ENCODE measurements at places on chromosomes 1 and 21.

- no peak for DNase-seq
These were observed 10.9 kb upstream of the CD101 start for GRCh38 chr1:116990612-116991151.

DNA sequence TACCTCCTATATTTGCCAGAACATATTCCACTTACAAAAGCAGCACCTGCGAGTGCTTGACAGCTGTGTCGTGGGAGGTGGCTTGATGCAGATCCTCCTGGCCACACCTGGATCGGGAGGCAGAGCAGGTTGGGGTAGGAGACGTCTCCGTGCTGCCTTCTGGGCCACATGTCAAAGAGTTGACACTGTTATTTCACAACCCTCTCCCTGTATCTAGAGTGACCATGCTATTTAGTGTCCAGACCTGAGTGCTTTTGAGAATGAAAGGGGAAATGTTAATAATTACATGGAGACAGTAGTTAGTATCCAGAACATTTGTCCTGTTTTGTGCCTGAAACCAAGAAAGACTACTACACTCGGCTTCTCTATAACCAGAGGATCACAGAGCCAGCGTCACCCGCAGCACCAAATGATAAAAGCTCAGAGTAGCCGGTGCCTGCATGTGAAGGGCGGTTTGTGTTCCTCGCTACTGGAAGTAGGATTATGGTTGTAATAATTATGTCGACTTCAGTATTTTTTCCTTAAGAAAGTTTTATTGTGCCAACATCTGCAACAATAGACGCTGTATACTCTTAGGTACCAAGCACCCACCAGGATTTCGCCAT lies 77.1 kb downstream of the GALNT2 start:
- no peak for DNase-seq

- DNase-seq = no peak
These were observed 83.0 kb upstream of the GADD45A start for GRCh38 chr1:67601955-67602354.

- no peak for DNase-seq
These were observed 7.3 kb upstream of the RBP7 start for GRCh38 chr1:9989773-9990172.

GRCh38 chr1:51833700-51834099 lies 44.8 kb downstream of the NRDC start:
- DNase-seq = no peak

GRCh38 chr21:35593000-35593502 lies 467.3 kb downstream of the SETD4 start:
- DNase-seq = no peak

DNA sequence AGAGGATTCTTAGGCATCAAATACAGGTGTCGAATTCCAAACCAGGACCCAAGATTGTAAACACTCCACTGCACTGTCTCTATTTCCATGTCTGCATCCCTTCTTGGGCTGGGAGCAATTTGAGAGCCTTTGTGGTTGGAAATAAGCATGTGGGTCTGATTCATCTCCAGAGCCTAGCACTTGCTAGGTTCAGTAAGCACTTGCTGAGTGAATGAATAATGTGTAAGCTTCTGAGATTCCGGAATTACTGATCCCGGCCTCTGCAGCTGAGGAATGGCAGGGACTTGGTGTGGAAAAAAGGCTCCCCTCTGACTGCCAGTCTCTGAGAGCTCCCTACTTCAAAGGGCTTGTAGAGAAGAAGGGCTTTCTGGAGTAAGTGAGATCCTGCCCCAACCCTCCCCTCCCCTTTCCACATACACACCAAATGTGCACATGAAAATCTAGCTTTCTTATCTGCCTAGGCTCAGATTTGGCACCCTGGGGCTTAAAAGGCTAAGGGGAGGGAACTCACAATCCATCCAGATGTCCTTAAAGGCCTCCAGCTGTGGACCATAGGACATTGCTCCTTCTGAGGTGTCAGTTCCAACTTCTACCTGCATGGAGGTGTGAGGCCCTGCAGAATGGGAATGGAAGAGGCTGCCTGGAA lies 39.6 kb upstream of the TRABD2B start:
- no peak for DNase-seq

DNA sequence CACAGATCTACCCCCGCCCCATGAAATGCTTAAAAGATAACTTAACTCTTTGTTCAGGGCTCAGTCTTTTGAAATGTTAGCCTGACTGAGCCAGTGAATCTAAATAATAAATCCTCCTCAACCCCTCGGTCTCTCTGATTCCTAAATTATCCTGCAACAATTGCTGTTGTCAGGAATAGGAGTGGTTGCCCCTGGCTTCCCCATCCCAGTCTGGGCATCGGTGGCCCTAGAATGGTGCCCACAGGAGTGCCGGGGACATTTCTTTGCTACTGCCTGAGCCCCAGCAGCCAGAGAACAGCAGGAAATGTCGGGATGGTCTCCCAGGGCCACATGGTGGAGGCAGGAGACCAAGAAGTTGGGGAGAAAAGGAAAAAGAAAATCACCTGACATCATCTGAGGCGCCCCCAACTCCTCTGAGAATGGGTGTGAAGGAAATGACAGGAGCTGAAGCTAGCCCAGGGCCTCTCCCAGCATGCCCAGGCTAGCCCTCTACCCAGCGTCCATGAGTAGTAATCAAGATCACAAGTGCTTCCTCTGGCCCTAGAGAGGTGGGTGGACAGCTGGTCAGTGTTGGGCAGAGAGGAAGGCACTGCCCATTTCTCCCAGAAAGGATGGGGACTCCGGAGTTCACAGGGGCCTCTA lies 1.6 kb downstream of the PADI4 start:
- no peak for DNase-seq

DNA sequence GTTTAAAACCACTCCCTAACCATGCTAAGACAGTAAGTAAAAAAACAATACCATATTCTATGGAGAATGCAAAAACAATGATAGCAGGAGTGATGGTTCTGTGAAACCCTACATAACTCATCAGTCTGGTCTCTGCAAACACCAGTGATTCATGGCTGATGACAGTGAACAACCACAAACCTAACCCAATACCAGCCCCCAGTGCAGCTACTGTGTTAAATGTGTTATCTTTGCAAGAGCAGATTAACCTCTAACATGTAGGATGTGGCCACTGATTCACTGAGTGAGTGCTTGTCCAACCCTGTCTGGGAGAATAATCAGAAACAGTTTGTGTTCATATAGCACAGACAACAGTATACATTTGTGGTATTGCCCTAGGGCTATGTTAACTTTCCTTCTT lies 100.2 kb upstream of the COG2 start:
- no peak for DNase-seq

DNA sequence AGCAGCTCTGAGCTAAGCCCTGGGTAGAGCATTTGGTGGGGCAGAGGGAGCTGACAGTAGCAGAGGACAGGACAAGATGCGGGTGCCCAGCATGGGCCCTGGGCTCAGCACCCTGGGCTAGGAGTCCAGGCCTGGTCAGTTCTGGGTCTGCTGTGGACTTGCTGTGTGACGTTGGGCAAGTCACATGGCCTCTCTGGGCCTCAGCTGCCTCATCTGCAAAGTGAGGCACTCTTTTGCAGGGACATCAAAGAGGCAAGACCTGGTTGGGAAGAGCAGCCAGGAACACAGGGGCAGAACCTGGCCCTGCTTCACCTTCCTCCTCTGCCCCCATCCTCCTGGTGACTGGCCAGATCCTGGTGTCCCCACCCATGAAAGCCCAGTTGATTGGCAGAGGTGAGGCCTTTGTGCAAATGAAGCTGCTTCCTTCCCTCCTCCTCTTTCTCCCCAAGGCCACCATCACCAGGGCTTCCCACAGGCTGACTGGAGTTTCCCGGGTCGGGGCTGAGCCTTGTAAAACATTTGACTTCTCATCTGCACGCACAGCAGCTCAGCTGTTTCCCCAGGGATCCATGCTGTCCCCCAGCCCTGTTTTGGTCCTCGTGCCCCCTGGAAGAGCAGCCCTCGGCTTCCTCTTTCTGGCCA lies 350.5 kb downstream of the MATN1 start:
- no peak for DNase-seq

- no peak for DNase-seq
These were observed 3.7 kb upstream of the CCN1 start for GRCh38 chr1:85576642-85577418.

DNA sequence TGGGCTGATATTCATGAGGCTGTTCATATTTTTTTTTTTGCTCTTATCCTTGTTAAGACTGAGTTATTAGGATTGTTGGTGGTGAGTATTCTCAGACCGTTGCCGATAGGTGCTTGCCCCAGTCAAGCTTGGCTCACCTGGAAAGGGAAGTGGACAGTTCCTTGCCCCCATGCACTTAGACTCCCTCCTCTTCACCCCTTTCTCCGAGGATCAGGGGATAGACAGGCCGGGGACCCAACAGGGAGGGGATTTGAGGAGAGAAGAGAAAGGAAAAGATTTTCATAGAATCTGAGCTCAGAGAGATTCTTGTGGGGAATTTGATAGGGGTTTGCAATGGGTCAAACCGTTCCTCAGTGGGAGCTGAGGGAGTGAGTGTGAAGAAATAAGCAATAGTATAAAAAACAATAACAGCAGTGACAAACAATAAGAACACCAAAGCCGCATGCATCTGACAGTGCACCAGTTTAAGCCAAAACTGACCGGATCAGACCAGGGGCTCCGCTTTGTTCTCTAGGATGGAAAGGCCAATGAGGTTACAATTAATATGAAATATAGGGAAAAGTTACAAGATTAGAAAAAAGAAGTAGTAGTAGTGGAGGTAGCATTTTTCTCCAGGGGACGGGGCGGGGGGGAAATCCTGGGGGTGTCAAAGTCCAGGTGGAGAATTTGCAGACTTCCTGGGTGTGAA lies 8.9 kb downstream of the PAX7 start:
- DNase-seq = no peak

DNA sequence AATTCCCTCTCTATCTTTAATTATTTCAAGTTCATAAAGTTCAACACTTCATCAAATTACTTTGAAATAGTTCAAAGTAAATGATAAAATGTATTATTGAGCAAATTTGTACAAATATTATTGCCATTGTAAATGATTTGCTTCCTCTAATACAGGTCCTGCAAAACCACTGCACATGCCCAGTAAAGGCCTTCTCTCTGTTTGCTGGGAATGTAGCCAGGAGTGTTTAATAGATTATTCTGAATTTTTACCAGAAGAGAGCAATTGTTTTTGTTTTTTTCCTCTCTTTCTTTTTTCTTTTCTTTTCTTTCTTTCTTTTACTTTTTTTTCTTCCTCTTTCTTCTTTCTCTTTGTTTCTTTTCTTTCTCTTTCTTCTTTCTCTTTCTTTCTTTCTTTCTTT lies 486.3 kb downstream of the PTBP2 start:
- DNase-seq = no peak

- no peak for DNase-seq
These were observed 197.7 kb upstream of the DUSP10 start for GRCh38 chr1:221939607-221940006.

DNA sequence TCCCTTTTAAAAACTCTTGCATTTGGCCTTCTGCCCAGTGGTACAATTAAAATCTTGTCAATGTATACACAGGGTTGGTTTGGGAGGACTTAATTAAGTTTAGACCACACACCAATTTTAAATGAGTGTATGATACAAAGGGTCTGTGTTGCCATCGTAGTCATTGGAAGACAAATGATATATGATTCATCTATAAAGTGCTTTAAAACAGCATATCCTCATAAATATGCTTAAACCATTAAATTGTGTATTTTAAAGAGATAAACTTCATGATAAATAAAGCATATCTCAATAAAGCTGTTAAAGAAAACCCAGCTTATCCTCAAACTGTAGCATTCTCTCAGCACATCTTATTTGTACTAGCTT lies 69.5 kb downstream of the LUZP1 start:
- no peak for DNase-seq

GRCh38 chr21:41628256-41628655 lies 120.3 kb upstream of the TMPRSS2 start:
- DNase-seq = no peak

GRCh38 chr1:175200678-175201521 lies 8.3 kb upstream of the KIAA0040 start:
- no peak for DNase-seq

GRCh38 chr1:37433171-37433570 lies 41.2 kb upstream of the ZC3H12A start:
- DNase-seq = no peak

- peak; percentile 41 for DNase-seq
These were observed 90.2 kb upstream of the TSPAN2 start for GRCh38 chr1:115179397-115180079.

- DNase-seq = no peak
These were observed at the start of gene A3GALT2 for GRCh38 chr1:33320619-33321165. Gene A3GALT2 (minus strand): TSS chr1:33321098. CDS start chr1:33321098, 0 bp downstream.

DNA sequence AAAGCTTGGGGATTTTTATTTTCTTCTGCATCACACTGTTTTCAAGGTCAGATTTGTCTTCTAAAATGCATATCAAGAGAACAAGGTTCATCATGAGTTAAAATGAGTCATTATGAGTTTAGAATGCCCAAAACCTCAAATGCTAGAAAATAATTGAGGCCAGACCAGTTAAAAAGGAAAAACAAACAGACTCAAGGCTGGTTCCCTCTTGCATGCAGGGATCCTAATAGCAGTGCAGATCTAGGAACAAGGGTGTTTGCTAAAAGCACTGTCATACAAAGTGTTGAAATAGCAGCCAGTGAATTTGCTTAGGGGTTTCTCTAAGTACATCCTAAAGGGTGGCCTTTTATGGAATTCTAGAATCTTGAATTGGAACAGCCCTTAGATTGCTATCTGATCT lies 15.3 kb downstream of the BEND5 start:
- DNase-seq = no peak

DNA sequence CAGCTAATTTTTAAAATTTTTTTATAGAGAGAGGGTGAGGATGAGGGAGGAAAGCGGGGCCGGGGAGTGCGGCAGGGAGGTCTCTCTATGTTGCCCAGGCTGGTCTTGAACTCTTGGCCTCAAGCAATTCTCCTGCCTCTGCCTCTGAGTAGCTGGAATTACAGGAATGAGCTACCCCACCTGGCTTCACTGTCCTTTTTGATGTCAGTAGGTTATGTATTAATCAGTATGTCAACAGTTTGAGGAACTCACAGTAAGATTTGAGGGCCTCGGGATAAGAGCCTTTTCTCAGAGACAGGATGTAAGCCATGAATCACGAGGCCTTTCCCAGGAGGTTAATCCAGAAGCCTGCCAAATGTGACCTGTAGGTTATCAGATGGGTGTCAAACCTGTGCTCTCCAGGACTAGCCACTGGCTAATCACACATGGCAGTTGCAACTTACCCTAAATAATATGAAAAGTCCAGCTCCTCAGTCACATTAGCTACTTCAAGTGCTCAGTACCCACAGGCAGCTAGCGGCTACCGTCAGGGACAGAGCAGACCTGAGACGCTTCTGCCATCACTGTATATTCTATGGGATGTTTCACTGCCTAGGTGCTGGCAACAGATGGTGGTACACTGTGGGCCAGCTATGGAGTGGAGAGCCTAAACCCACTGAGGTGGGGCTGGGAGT lies 33.1 kb downstream of the TRIM67 start:
- no peak for DNase-seq

- no peak for DNase-seq
These were observed 24.3 kb downstream of the TMEM201 start for GRCh38 chr1:9612871-9613624.

DNA sequence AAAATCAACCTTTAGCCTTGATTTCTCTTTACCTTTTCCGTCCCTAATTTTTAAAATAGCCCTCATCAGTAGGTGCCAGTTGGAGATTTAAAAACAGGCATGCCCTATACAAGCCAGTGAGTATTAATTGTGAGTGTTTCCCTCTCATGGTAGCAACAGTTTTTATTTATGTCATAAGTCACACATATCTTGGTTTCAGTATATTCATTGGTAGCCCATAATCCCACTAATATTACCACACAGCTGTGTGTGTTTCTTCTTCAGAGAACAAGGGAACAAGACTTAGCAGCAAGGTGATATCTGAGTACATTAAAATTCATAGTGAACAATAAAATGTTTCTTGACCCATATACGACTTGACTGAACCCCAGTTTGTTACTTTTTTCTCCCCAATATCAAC lies 68.6 kb upstream of the HSPA13 start:
- no peak for DNase-seq

Measured in HTR-8/SVneo (cell line).